ENCODE measurements at places on chromosomes 3 and 15. TPM values are rescaled to one million over a fixed set of nuclear protein-coding genes. Genes with fewer than 3 reads are reported as not detected.

Gene NBEAL2
- polyA plus RNA-seq: 55.9 TPM

Gene DZIP1L
- 0.27 TPM for polyA plus RNA-seq

Gene TGM4
- not detected for polyA plus RNA-seq

Gene KIF23
- polyA plus RNA-seq: 1.3 TPM

Gene ATP2B2
- polyA plus RNA-seq: not detected

Gene ATP13A5
- polyA plus RNA-seq: not detected

Gene FSIP1
- not detected for polyA plus RNA-seq

- H3K4me1 ChIP-seq: no peaks in the 10 kb centered on the region
- no peaks in the 10 kb centered on the region for H3K36me3 ChIP-seq
- no peaks in the 10 kb centered on the region for H3K27me3 ChIP-seq
- no peak for DNase-seq
Observed at GRCh38 chr3:18747383-18747782, 322.2 kb upstream of the SATB1 start.

DNA sequence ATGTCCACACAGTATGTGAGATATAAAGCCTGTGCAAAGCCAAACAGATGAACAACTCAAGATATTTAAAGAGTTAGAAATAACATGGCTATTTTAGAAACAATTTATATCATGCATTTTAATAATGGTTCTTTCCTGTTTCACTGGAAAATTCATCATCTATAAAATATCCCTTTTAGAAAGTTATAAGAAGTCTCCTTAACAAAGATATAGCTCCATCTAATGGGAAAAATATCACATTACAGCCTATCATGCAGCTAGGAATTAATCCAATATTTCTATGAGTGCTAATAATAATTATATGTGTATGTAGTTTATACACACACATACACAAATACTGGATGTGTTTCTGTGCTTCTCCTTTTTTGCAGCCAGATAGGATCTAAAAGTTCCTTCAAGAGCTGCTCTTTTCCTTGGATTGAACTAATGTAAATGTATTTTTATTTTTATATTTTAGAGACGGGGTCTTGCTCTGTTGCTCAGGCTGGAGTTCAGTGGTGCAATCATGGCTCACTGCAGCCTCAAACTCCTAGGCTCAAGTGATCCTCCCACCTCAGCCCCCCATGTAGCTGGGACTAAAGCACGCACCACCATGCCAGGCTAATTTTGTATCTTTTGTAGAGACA is 21.6 kb downstream of the RPL22L1 start:
- DNase-seq: peak; percentile 16
- H3K4me1 ChIP-seq: no peaks in the 10 kb centered on the region
- H3K4me3 ChIP-seq: no peak overlapping the region
- H3K27ac ChIP-seq: no peak overlapping the region
- no peaks in the 10 kb centered on the region for H3K36me3 ChIP-seq
